CD4-positive, alpha-beta T cell treated with Interleukin-6 at 100 ng/mL for 8 hours (primary cell): ENCODE measurements at places on chromosomes 7 and 10.

- DNase-seq, result no peak
These were observed 36.8 kb upstream of the R3HCC1L start for GRCh38 chr10:98097616-98098015.

DNA sequence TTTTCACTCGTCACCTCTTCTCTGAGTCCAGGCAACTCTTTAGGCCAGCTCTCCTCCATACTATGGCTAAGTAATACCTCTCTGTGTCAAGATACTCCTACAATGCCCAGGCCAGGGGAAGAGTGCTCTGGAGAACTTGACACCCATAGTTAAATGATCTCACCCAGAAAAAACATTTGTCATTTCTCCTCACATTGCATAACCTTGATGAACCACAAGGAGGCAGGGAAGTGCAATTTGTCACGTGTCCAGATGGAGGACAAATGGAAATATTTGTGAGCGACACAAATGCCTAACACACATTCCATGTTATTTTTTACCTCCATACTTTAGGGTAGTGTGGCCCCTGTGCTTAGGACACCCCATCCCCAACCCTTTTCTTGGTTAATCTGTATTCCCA is 78.3 kb downstream of the HTR7 start:
- no peak for DNase-seq

DNA sequence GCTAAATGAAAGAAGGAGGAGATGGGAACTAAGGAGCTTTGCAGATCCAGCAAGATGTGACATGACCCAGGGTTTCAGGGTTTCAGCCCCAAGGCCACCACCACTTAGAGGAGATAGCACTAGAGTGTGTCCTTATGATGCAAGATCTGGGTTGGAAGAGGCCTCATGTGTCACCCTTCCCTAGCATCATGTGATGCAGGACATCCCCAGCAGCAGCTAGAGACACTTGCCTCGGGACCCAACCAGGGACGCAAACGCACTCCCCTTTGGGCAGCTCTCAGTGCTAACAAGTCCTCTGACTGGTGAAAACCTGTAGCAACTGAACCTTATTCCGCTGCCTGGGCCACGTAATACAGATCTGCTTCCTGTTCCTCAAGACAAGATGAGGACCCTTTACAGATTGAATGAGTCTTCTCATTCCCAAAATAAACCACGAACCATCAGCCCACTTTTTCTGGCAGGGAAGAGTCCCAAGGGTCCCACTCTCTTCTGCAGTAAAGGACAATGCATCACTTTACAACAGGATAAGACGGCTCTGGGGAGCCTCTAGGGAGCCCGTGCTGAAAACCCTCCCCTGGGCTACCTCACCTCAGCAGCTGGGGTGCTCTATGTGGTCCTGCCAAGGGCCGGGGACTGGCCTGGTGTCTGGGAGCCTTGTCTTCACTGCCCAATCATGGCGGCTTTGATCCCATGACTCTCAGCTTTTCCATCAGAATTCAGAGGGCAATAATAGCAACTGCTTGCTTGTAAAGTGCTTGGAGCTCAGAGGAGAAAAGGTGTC is 44.8 kb upstream of the GDF10 start:
- no peak for DNase-seq

- DNase-seq, result no peak
These were observed 43.9 kb upstream of the GRB10 start for GRCh38 chr7:50826371-50827172.

GRCh38 chr10:30538086-30538485 is 91.5 kb downstream of the LYZL2 start:
- DNase-seq, result no peak

DNA sequence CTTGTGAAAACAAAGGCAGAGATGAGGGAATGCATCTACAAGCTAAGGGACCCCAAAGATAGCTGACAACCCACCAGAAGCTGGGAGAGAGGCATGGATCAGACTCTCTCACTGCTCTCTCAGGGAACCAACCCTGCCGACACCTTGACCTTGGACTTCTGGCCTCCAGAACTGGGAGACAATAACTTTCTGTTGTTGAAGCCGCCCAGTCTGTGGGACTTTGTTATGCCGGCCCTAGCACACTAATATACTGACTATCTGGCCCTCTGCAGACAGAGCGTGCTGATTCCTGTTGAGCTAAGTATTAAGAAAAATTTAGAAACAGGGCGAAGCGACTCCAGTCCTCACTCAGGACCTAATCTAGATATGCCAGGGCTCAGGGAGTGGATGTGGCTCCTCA is 144.3 kb upstream of the TCF7L2 start:
- DNase-seq, result no peak

DNA sequence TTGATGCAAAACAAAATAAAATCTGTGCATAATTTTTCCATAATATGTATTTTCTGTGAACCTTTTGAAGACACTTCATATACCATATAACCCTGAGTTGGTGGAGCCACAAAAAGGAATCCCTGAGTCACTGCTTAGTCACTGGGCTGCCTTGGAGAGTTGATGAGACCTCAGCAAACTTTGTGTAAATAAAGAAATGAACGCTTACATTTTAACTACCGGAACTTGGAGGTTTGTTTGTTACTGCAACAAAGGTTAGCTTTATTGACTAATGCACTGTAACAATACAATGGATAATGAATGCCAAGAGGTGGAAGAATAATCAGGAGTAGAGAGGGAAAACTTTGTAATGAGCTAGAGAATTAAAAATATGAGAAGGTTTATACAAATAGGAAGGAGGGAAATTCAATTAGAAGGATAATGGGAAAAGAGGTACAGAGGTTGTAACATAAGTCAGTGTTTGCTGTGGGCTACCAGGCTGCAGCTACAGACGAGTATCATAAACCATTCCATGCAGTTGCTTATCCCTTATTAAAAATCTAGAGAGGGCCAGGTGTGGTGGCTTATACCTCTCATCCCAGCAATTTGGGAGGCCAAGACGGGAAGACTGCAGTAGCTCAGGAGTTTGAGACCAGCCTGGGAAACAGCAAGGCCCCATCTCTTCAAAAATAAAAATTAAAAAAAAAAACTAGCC is 1042.1 kb downstream of the TYW1 start:
- no peak for DNase-seq

DNA sequence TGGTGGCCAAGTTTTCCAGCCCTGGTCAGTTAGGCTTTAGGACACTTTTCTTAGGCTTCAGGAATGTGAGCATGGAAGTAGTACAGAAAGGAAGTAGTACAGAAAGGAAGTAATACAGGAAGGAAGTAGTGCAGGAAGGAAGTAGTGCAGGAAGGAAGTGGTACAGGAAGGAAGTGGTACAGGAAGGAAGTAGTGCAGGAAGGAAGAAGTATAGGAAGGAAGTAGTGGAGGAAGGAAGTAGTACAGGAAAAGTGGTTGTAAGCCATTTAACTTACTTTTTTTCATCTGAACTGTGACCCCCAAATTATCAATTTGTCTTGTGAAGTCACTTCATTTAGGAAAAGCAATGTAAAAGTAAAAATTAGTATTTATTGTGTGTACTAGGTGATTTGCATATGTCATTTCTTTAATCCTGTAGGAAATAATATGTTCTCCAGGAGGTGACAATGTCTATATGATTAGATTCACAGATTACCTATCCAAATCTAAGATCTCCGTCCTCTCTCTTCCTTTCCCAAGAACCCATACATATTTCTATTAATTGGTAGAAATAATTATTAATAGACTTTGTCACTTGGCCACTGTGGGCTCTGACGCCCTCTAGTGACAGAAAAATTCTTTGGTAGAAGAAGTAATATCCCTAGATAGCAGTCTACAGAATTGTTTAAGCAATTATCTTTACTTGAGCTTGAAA is 3.9 kb upstream of the FAS start:
- peak; percentile 18 for DNase-seq

DNA sequence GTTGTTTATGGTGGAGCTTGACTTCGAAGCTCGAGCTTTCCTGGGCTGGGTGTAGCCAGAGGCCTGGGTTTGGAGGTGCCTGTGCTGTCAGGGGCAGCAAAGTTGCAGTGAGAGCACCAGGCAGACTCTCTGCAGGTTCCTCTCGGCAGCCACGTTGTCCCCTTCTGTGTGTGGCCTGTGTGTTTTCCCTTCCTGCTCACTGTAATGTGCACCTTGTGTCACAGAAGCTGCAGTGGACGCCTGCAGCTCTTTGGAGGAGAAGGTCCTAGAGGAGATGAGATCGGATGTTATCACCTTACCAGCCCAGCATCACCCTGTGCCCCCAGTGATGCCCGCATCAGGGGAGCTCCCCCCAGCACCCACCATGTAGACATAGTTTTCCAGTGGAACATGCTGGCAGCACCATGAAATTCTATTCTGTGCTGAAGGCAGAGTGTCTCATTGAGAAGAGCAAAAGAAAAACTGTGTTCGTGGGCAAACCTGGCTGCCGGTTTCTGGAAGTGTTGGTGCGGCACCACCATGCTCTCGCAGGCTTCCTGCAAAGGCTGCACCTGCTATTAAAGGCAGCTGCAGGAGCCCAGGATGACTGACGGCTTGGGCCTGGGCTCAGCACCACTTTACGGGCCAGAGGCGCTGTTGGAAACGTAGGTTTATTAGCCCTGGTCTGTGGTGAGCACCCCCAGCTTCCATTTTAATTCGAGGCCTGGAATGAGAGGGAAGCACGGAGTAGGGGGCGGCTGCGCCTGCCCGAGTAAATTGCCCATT is 609.8 kb upstream of the FOXK1 start:
- no peak for DNase-seq

- DNase-seq, result no peak
These were observed 17.0 kb upstream of the NODAL start for GRCh38 chr10:70458329-70459060.

- DNase-seq, result no peak
These were observed 16.4 kb downstream of the STAMBPL1 start for GRCh38 chr10:88896372-88896993.
